ENCODE measurements at places on chromosomes 12 and 14. TPM values are rescaled to one million over a fixed set of nuclear protein-coding genes. Genes with fewer than 3 reads are reported as not detected.

AMDHD1 gene
- 3.0 TPM for total RNA-seq

KCNH3 gene
- total RNA-seq, result 2.1 TPM

MYL6 gene
- total RNA-seq, result 2,199 TPM

PPP4R4 gene
- 0.29 TPM for total RNA-seq

TPPP2 gene
- not detected for total RNA-seq

SYNDIG1L gene
- total RNA-seq, result not detected

GLT1D1 gene
- not detected for total RNA-seq

KRT74 gene
- total RNA-seq, result not detected

KCNC2 gene
- not detected for total RNA-seq

COX8C gene
- total RNA-seq, result not detected

PTPRR gene
- total RNA-seq, result 0.33 TPM

LBHD2 gene
- not detected for total RNA-seq

SDR9C7 gene
- not detected for total RNA-seq

BMP4 gene
- 2.5 TPM for total RNA-seq

MEG3 gene
- total RNA-seq, result 41.2 TPM

MYF5 gene
- not detected for total RNA-seq

ANO2 gene
- total RNA-seq, result not detected

EIF2S3B gene
- total RNA-seq, result 0.65 TPM

ARL1 gene
- 66.8 TPM for total RNA-seq

RAB35 gene
- 82.0 TPM for total RNA-seq

MANSC1 gene
- total RNA-seq, result 4.6 TPM

SCARB1 gene
- 156 TPM for total RNA-seq

SLC24A4 gene
- total RNA-seq, result 0.15 TPM

KRT72 gene
- not detected for total RNA-seq
